ENCODE measurements at places on chromosomes 6 and 20. TPM values are rescaled to one million over a fixed set of nuclear protein-coding genes. Genes with fewer than 3 reads are reported as not detected.

Gene RCAN2
- total RNA-seq: 1.4 TPM

Gene FAM50B
- total RNA-seq: 10.9 TPM

Gene RIMS1
- 0.13 TPM for total RNA-seq

Gene HTR1B
- total RNA-seq: not detected

Gene RSPH4A
- 0.09 TPM for total RNA-seq

- H3K27me3 ChIP-seq: peaks cover 49% of the 10 kb centered on the region
- no peak for DNase-seq
- no peak overlapping the region for H3K4me3 ChIP-seq
- H3K36me3 ChIP-seq: no peaks in the 10 kb centered on the region
These were observed 121.3 kb downstream of the VEGFA start for GRCh38 chr6:43891072-43891870.

DNA sequence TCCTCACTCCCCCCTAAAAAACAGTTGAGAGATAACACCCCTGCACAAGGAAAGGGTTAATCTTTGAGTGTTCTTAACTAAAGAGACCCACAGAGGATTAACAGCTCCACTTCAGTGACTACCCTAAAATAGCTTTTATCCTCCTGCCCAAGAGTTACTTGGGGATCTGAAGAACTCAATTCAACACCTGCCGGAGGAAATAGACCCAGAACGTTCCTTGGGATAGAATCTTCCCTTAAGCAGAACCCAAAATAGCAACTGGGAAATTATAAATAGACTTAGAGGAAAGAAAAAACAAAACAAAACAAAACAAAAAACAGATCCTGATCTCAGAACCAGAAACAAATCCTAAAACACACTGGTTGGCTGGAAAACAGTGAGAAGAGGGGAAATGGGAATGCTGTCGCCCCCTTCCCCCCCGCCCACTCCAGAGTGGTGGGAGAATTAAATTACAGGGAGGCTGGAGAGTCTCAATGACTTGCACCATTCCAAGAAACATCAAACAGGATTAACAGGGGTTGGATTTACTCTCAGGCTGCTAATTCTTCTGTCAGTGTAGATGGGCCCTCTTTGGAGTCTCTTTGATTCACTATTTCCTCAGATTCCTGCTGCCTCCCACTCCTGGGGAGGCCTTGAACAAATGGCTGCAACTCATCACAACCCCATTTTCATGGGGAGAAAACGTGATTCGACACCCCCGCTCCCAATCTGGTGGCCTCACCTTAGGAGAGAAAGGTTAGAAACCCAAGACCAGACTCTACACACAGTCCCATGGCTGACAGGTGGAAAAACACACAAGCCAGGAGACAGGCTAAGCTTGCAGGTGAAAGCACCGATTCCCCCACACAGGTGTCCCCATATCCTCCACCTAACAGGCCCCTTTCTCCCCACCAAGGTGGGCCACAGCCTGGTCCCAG is 1.4 kb downstream of the PLAGL2 start:
- no peak for DNase-seq
- peak overlapping the region; percentile 100 for H3K4me3 ChIP-seq

DNA sequence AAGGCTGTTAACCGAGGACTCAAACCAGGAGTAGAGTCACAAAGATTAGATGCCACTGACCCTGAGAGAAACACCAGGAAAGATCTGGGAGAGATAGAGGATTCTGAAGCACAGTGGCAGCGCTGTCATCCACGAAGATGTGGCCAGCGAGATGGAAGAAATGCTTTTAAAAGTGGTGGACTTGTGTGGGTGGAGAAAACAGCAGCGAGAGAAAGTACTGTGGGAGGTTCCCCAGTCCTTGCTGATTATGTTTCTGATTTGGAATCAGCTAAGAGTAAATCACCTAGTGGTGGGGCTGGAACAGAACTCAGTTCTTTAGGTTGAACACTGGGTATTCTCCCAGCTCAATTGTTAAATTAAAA is 435 bp upstream of the ZNF322 start:
- no peaks in the 10 kb centered on the region for H3K36me3 ChIP-seq
- no peak for DNase-seq

DNA sequence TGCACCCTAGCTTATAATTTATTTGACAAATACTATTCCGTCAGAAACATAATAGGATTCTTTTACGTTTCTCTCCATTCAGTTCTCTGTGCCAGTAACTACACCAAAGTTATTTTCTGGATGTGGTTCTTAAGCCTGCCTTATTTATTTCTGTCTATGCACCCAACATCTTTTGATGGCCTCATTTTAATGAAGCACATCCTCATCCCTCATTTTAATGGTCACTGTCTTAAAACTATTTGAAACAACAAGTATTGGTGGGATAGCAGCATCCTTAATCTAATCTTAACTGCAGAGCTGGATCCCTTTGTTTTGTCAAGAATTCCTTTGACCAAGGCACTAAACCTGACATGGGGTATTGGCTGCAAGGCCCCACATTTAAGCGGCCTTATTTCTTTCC is 11.0 kb downstream of the FAM135A start:
- no peak overlapping the region for H3K27ac ChIP-seq
- H3K4me1 ChIP-seq: peaks cover 25% of the 10 kb centered on the region
- no peaks in the 10 kb centered on the region for H3K27me3 ChIP-seq
- no peaks in the 10 kb centered on the region for H3K36me3 ChIP-seq

DNA sequence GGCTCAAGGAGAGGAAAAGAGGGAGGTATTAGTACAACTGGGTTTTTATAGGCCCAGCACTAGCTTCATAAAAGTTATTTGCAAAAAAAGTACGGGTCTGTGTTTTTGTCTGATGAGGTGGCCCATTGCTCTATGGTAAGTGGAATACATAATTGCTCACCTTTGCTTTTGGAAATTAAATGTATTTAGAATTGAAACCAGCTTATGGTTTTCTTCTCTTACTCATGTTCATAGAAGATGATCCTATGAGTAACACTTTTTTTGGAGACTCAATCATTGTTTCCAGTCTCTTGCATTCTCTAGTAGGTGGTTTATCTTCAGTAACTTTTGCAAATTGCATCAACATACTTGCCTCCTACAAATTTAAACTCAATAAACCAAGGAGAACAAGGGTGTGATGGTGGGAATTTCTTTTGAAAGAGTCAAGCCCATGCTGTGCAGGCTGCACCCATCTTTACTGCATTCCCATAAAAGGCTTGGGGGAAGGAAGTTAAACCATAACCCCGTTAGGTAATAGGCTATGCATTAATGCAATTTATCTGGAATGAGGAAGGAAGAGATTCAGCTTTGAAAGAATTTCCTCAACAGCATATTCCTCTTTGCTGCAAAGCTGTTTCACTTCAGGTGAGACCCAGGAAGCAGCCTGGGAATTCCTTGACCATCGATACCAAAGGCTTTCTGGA is 48.5 kb upstream of the EDN1 start:
- DNase-seq: no peak
- H3K27me3 ChIP-seq: no peaks in the 10 kb centered on the region
- no peak overlapping the region for H3K27ac ChIP-seq
- H3K4me3 ChIP-seq: no peak overlapping the region
- H3K4me1 ChIP-seq: no peaks in the 10 kb centered on the region

GRCh38 chr6:125194941-125195340 is 41.4 kb downstream of the TPD52L1 start:
- H3K36me3 ChIP-seq: no peaks in the 10 kb centered on the region
- H3K27ac ChIP-seq: peak overlapping the region; percentile 85
- no peak overlapping the region for H3K4me3 ChIP-seq

DNA sequence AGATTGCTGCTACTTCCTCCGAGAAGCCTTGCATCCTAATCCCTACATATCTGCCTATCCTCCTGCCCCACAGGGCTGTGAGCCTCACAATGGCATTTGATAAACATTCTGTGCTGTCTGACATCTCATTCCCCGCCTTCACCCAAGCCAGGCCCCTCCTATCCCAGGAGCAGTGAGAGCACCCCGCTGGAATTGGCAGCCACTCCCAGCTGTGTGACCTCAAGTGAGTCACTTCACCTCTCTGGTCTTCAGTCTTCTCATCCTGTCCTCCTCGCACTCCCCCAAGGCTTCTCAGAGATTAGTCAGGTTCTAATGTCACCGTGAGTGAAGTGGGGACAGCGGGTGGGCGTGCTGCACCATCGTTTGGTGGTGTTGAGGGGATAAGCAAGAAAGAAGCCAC is 81.7 kb downstream of the CDH22 start:
- H3K27me3 ChIP-seq: no peaks in the 10 kb centered on the region
- H3K4me3 ChIP-seq: no peak overlapping the region
- DNase-seq: no peak
- H3K27ac ChIP-seq: no peak overlapping the region

DNA sequence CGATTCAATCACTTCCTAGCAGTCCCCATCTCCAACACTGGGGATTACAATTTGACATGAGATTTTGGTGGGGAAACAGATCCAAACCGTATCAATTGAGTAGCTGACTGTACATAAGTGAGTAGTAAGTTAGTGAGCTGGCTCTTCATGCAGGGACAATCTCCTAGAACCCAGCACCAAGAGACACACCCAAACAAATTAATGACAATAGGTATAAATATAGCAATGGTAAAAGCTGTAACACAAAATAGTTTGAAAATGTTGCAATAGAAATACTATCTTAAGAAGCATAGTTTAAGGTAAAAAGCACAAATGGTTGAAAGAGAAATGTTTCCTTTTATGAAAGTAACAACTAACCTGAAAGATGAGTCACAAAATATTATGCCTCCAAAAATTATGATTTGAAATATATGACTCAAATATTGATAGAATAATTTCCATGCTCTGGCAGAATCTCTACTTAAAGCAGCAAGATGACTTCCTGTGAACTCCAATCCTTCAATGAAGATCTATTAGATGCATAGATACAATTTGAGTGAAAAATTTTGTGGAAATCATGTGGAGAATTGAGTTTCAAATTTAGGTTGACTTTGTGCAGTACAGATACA is 5.4 kb upstream of the SIRPB1 start:
- no peaks in the 10 kb centered on the region for H3K27me3 ChIP-seq
- H3K27ac ChIP-seq: no peak overlapping the region
- no peak overlapping the region for H3K4me3 ChIP-seq
- DNase-seq: no peak

- peaks cover 4% of the 10 kb centered on the region for H3K4me1 ChIP-seq
- no peak for DNase-seq
- H3K4me3 ChIP-seq: no peak overlapping the region
- no peaks in the 10 kb centered on the region for H3K36me3 ChIP-seq
These were observed 6.1 kb downstream of the RAMACL start for GRCh38 chr6:166580076-166581050.

GRCh38 chr6:22880686-22881433 is 311.5 kb downstream of the HDGFL1 start:
- DNase-seq: no peak
- no peaks in the 10 kb centered on the region for H3K36me3 ChIP-seq
- H3K4me1 ChIP-seq: peaks cover 6% of the 10 kb centered on the region
- no peak overlapping the region for H3K27ac ChIP-seq
- H3K4me3 ChIP-seq: no peak overlapping the region
- H3K27me3 ChIP-seq: no peaks in the 10 kb centered on the region

- H3K4me1 ChIP-seq: peaks cover 12% of the 10 kb centered on the region
- H3K27me3 ChIP-seq: no peaks in the 10 kb centered on the region
- H3K4me3 ChIP-seq: no peak overlapping the region
- no peak overlapping the region for H3K27ac ChIP-seq
- DNase-seq: no peak
- no peaks in the 10 kb centered on the region for H3K36me3 ChIP-seq
These were observed 645.8 kb upstream of the ARID1B start for GRCh38 chr6:156131221-156131903.

- no peaks in the 10 kb centered on the region for H3K27me3 ChIP-seq
- H3K36me3 ChIP-seq: no peaks in the 10 kb centered on the region
- H3K4me1 ChIP-seq: peaks cover 54% of the 10 kb centered on the region
- H3K4me3 ChIP-seq: no peak overlapping the region
- no peak overlapping the region for H3K27ac ChIP-seq
These were observed 10.3 kb upstream of the ZNF831 start for GRCh38 chr20:59153355-59153681.

DNA sequence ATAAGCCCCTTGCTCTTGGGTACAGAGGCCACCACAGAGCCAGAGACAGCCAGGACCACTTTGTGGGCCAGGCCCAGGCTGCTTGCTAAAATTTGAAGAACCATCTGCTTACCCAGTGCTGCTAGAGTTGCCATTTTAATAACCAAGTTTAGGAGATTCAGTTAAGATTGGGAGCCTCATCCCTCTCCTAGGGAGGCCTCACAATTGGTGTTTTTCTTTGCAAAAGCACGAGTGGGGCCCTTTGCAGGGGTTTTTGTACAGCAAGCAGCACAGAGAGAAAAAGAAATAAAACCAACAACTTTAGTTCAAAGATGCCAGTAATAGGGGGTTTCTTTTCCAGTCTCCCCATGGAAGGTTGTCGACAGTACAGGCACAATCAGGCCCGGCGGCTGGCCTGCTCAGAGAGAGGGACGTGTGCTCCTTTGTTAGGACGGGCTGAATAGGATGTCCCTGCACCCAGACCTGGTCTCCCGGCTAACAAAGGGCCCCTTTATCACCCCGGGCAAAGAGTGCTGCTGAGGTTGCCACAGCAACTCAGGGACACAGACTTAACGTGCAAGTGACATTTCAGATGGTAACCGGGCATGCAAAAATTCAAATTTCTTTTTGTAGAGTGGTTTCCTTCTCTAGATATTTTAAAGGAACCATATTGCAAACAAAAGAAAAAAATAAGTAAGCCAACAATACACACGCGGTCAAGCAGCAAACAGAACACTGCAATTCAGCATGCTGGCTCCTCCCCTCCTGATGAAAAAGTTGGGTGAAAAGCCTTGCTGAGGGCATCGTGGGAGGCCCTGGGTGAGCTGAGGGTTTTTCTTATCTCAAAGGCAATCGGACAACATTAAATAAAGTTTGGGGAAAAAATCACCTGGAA is 10.5 kb upstream of the TOX2 start:
- no peaks in the 10 kb centered on the region for H3K27me3 ChIP-seq
- H3K36me3 ChIP-seq: no peaks in the 10 kb centered on the region

DNA sequence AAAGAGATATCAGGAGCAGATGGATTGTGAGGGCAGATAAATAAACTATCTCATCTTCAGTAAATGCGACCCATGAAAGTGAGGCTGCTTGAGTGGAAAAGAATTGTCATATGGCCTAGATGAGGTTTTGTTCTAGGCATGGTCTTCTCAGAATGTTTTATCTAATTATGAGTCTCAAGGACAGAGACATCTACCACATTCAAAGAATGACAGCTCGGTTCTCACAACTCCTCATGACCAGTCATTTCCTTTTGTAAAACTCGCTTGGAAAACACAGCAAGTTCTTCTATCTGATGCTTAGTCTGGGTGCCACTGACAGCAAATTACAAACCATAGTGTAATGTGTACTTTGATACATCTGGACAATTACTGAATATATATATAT is 140.5 kb downstream of the CCDC170 start:
- no peaks in the 10 kb centered on the region for H3K36me3 ChIP-seq
- H3K4me1 ChIP-seq: peaks cover 13% of the 10 kb centered on the region
- no peak for DNase-seq
- H3K27ac ChIP-seq: no peak overlapping the region

GRCh38 chr6:170107606-170108222 is 183.2 kb downstream of the DLL1 start:
- H3K27ac ChIP-seq: no peak overlapping the region
- H3K4me3 ChIP-seq: no peak overlapping the region
- no peaks in the 10 kb centered on the region for H3K27me3 ChIP-seq

- no peak overlapping the region for H3K4me3 ChIP-seq
- no peak overlapping the region for H3K27ac ChIP-seq
- H3K4me1 ChIP-seq: no peaks in the 10 kb centered on the region
- no peak for DNase-seq
These were observed 190.8 kb downstream of the TENT5A start for GRCh38 chr6:81561731-81562130.

All from esophagus squamous epithelium (tissue), 5 donors.